ENCODE measurements at places on chromosomes 3 and 15.

DNA sequence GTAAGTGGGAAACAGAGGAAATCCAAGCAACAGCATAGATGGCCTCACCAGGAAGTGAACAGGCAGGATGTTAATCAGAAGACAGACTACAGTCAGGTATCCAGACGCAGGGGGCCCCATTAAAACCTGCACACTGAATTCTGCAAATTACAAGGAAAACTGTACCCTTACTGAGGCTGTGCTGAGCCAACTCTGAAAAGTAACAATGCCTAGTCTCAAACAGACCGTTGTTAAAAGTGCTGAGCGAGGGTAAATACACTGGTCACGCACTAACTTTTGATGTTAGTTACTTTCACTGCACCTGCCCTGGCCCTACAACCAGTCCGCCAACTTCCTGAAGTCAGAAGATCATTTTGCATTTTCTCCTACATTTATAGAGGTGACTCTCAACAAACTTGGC, 1.0 kb downstream of the TAMM41 start:
- DNase-seq = no peak

- no peak for DNase-seq
These were observed 55.3 kb downstream of the CCR4 start for GRCh38 chr3:33006571-33007286.

DNA sequence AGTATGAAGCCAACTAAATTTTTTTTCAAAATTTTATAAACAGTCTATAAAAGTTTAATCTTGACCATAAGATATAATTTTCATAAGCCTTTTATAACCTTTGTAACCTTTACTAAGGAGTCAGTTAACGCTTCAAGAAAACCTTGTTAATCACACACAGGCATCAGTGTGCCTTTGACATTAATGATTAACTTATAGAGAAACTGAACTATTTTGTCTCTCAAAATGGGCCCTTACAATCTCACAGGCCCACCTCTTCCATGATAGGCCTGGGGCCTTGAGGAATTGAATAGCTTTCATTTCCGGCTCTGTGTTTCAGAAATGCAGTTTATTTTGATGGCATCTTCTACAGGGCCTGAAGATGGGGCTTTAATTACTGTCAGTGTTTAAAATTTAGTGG, 70.1 kb downstream of the CD200 start:
- DNase-seq = no peak

DNA sequence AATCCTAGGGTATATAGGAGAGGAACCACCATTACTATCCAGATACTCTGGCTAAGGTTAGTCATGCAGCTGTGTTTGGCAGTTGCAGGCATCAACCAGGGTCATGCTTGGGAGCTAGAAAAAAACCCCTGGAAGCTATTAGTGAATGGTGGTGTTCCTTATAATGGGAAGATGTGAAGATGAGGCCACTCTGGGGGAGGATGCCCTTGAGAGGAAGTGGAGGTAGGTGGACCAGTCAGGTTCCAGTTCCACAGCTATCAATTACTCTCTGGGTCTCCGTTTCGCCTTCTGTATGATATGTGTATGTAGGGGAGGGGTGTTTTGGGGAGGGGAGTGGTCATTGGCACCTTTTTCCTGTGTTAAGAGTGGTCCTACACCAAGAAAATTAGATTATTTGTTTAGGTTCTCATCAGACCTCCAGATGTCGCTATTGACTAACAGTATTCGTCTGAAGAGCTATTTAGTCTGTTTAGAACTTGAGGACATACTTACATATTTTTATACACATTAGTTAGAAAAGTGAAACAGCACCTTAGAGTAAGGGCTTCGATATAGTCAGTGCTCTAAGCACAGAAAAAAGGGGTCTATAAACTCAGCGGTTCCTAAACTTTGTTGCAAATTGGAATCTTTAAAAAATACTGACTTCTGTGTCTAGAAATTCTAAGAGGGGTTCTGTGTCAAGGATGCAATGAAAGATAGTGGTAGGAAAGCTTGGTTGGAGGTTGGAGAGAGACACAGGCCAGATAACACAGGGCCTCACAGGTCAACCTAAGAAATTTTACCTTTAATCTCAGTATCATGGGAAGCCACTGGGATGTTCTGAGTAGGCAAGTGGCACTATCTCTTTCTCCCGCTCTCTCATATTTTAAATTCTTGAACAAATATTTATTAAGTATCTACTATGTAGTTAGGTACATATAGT, 9.1 kb upstream of the HPS3 start:
- peak; percentile 49 for DNase-seq

DNA sequence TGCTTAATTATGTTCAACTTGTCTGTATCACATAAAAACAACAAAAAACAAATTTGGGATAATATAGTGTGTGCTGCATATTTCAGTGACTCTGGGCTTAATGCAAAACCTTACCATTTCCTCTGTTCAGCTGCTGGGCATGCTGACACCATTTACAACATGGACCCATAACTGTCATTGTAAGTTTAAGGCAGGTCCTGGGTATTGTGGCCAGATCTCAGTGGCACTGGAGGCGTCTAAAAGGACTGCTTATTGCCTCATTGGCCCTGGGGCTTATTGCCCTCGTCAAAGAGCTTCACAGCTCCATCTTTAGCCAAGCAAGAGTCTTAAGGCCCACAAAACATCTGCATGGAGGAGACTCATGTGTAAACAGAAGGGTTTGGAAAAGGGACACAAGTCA, 390.2 kb downstream of the NR2F2 start:
- no peak for DNase-seq

GRCh38 chr15:91480426-91480825, 373.1 kb upstream of the SLCO3A1 start:
- no peak for DNase-seq

- DNase-seq = no peak
These were observed 4.4 kb downstream of the RPSA start for GRCh38 chr3:39410893-39411292.

DNA sequence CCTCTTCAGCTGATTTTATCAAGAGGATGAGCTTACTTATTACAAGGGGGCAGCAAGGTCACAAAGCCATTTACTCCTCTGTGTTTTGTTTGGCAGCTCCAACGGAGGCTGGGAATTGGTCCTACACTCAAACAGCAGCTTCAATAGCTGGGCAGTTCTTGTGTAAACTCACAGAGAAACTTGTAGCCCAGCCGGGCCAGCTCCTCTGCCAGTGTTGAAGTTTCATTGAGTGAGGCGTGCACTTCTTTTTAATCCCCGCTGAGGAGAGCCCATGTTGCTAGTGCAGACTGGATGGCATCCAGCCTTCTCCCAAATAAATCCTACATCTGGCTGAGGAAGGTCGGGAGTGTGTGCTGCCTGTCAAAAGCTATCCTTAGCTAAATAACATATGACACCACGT, 59.5 kb downstream of the BFSP2 start:
- DNase-seq = no peak

GRCh38 chr3:115783938-115784738, 160.8 kb downstream of the GAP43 start:
- DNase-seq = peak; percentile 76

GRCh38 chr3:87414271-87414670, 137.9 kb upstream of the POU1F1 start:
- no peak for DNase-seq

- no peak for DNase-seq
These were observed 106.7 kb upstream of the RAD18 start for GRCh38 chr3:9069971-9070370.

- DNase-seq = no peak
These were observed 18.3 kb upstream of the USF3 start for GRCh38 chr3:113714702-113715101.

- no peak for DNase-seq
These were observed 16.8 kb downstream of the CLDN16 start for GRCh38 chr3:190404715-190405114.

DNA sequence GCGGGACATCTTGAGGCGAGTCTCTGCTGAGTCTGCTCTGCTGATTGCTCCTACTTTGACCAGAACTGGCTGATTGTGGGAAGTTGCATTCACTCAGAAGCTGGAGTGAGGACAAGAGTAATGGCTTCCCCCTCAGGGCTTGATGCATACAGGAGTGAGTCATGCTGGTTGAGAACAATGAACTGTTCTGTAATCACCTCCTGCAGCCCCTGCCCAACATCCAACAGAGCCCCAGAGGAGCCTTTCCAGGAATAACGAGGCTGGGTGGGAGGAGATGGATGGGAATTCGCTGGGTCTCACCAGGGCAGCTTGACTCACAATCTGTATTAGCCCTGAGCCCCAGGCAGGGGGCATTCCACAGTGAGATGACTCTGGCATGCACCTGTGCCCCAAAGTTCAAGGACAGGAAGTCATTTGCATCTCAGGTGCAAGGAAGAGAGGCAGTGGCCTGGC, 85.0 kb downstream of the RAB11A start:
- no peak for DNase-seq

GRCh38 chr3:140466535-140466934, 211.3 kb upstream of the TRIM42 start:
- no peak for DNase-seq

DNA sequence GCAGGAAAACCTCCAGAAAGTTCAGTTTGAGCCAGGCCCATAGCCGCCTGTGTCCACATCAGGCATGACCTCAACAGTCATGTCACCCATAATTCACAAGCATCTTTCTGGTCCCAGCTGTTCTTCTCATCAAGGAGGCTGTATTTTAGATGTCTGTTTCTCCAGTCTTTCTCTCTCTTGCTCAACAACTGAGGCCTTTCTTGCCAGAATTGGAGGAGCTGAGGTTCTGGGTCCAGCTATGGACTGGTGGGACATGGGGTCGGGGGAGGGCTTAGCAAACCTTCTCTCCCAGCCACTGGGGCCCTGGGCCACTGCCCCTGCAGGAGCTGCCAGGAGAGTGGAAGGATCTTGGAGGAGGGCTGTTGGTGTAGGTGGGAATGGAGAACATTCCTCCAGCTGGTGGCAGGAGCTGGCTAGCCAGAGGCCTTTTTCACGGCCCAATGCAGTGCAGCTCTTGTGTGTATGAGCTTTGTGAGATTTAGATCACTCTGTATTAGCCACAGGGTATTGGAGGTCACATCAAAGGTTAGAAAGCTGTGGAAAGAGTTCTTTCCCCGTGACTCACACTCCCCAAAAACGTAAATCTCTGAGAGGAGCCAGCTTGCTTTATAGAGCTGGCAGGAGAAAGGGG, 23.5 kb downstream of the MAGEF1 start:
- peak; percentile 39 for DNase-seq

GRCh38 chr15:29904757-29905417, 82.6 kb upstream of the TJP1 start:
- no peak for DNase-seq

DNA sequence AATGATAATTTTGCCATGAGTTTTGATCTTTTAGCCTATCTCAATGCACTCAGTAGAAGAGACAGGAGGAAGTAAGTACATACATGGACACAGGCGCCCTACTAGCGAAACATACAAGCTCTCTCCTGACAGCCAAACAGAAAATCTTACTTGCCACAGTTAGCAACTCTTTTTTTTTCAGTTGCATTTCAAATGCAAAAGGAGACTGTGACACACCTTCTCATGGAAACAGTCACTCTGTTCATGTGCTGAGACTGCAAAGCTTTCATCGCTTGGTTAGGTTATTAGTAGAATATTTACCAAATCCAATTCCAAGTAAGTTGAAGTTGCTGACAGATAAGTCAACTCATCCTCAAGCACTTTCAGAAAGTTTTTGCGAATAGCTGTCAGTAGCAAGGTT, 223.3 kb downstream of the FOXP1 start:
- no peak for DNase-seq

DNA sequence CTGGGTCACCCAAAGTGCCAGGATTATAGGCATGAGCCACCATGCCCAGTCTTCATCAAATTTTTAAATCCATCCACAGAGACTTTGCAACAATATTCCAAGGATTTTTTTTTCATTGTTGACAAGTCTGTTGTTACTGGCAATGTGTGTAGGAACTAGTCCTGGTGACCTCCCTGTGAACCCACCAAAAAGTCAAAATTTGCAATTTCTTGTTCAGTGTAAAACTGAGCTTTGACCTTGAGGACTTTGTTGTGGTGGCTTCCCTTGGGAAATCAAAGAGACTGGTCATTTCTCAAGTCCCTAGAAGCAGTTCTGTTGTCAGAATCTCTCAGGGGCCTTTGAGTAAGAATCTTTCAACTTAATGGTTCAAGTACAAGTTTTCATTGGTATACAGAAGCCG, 36.9 kb upstream of the COL8A1 start:
- DNase-seq = no peak

DNA sequence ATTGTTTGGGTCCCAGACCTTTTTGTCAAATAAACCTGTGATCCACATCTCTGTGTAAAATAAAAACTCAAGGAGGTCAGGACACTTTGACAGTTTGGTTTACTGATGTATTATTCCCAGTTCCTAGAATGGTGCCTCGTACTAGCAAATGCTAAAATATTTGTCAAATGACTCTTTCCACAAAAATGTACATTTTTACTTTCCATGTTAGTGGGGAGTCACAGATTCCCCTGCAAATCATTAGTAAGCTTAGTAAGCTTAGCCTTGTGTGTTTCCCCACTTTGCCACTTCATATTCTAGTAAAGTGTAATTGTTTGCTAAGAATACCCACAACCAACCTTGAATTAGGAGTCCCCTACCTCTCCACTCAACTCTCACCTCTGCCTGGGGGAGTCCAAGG, 2.4 kb upstream of the MAGI1 start:
- DNase-seq = no peak

DNA sequence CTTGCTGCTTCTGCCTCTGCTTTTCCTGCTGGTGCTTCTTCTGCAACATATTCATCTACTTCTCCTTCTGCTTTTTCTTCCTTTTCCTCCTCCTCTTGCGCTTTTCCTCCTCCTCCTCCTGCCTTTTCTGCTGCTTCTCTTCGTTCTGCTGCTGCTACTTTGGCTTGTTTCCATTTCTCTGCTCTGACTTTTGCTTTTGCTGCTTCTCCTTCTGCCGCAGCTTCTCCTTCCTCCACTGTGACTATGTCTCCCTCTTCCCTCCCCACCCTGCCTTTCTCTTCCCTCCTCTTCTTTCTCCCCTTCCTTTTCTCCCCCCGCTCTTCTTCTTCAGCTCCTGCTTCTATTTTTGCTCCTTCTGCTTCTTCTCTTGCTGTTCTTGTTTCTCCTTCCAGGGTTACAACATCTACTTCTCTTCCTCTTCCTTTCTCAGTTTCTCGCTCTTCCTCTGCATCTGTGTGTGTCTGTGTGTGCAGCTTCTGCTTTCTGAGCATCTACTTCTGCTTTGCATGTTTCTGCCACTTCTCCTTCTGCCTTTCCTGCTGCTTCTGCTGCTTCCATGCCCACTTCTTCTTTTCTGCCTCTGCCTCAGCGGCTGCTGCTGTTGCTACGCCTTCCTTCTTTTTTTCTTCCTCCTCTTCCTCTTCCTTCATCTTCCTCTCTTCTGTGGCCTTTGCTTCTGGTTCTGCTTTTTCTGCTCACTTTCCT, 51.4 kb downstream of the FAM43A start:
- DNase-seq = no peak

GRCh38 chr3:167736264-167736787, 805 bp downstream of the SERPINI1 start:
- no peak for DNase-seq

DNA sequence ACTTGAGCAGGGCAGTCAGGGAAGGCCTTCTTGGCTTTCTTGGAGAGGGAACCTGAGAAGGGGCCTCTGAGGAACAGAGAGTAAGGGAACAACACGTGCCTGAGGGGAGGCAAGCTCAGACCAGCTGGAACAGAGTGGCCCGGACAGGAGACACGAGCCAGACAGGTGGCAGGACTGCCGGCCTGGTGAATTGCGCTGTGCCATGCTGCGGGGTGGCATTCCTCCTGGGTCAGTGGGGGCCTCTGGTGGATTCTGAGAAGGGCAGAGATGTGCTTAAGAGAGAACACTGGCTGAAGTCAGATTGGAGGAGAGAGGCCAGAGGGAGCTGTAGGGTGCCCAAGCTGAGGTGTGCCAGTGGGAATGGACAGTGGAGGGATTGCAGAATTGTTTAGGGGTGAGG, 4.9 kb downstream of the CHAC1 start:
- DNase-seq = no peak

Data from HS-27A (cell line).